ENCODE measurements at places on chromosomes 5 and 9.

GRCh38 chr9:111744363-111744762 is 50.4 kb downstream of the SHOC1 start:
- no peak for DNase-seq

- no peak for DNase-seq
Observed at GRCh38 chr5:56856541-56857178, 41.3 kb downstream of the MAP3K1 start.

- no peak for DNase-seq
Observed at GRCh38 chr9:14071484-14071883, 242.5 kb downstream of the NFIB start.

- DNase-seq = no peak
Observed at GRCh38 chr5:157890836-157891597, 32.1 kb upstream of the CLINT1 start.

GRCh38 chr5:63401436-63402046 is 560.7 kb downstream of the HTR1A start:
- DNase-seq = peak; percentile 10

GRCh38 chr9:110812886-110813285 is 144.3 kb downstream of the MUSK start:
- DNase-seq = no peak

DNA sequence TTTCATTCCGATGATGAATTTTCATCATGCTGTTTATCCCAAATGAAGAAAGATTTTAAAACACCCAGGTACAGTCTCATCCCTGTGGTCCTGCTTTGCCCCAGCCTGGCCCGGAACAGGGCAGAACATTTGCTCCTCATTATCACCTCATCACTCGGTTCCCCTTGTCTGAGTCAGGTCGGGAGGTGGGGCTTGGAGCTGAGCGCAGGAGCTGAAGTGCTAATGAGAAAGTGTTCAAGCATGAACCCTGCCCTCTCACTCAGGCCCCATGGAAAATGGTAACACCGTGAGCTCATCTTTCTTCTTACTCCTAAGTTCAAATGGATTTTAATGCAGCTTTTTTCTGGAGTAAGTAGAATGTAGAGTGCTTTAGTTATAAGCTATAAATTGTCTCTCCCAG is 466.2 kb downstream of the KDM4C start:
- DNase-seq = no peak

DNA sequence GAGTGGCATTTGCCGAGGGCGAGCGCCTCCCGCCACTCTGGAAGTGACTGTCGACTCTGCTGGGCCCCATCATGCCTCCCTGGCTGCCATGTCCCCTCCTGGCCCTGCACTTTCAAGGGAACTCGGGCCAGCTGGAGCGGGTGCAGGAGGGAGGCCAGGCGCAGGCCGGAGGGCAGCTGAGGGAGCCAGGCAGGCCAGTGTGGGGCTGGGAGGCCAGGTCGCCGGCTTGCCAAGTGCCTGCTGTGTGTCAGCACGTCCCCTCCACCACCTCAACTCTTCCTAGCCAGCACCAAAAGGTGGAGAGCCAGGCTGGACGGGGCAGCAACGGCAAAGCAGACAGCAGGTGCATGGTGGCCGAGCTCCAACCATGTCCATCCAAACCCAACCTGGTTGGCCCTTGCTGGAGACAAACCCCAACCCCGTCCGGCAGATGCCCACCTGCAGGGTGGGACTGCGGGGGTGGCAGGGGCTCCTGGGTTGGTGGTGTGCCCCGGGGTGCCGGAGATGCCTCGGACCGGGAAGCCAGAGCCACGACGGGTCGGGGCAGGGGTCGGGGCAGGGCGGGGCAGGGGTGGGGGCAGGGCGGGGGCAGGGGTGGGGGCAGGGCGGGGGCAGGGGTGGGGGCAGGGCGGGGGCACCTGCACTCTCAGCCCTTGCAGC is 36.5 kb upstream of the EGFL7 start:
- DNase-seq = no peak

- DNase-seq = no peak
Observed at GRCh38 chr5:122532035-122532434, 220.0 kb downstream of the SNCAIP start.

GRCh38 chr9:127970401-127971313 is 10.1 kb downstream of the EEIG1 start:
- no peak for DNase-seq

DNA sequence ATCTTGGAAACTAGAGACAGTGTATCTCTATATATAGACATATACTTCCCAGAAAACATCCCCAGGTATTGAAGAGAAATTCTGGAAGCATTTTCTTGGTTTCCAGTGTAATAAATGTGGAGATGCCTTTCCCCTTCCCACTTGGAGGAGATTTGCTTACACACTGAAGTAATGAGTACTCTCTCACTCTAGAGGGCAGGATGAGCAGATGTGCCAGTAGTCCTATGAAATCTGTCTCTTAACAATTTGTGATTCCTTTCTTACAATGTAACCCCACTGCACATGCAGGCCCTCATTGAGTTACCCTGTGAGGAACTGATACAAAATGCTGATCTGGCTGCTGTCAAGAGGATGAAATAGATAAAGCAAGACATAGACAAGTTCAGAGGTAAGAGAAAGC is 567.2 kb downstream of the SLCO4C1 start:
- no peak for DNase-seq

- peak; percentile 79 for DNase-seq
Observed at GRCh38 chr9:129141066-129142041, 30.1 kb downstream of the PTPA start.

- no peak for DNase-seq
Observed at GRCh38 chr5:23507278-23507685, at the start of gene PRDM9. TSS of gene PRDM9 (plus strand) at chr5:23507609. CDS start at chr5:23509034, 1,425 bp downstream.

- no peak for DNase-seq
Observed at GRCh38 chr5:62043289-62044280, 262.4 kb upstream of the KIF2A start.

GRCh38 chr5:56506211-56506965 is 273.3 kb upstream of the ANKRD55 start:
- DNase-seq = peak; percentile 19

- DNase-seq = peak; percentile 42
Observed at GRCh38 chr5:88660264-88660946, 222.6 kb downstream of the MEF2C start.

- DNase-seq = no peak
Observed at GRCh38 chr9:36690412-36691168, 117.9 kb downstream of the MELK start.

- peak; percentile 66 for DNase-seq
Observed at GRCh38 chr9:2017331-2018161, 2.4 kb downstream of the SMARCA2 start.

GRCh38 chr9:738209-738915 is 103.1 kb upstream of the DMRT1 start:
- peak; percentile 87 for DNase-seq

- DNase-seq = no peak
Observed at GRCh38 chr5:36778336-36778735, 98.2 kb upstream of the NIPBL start.

DNA sequence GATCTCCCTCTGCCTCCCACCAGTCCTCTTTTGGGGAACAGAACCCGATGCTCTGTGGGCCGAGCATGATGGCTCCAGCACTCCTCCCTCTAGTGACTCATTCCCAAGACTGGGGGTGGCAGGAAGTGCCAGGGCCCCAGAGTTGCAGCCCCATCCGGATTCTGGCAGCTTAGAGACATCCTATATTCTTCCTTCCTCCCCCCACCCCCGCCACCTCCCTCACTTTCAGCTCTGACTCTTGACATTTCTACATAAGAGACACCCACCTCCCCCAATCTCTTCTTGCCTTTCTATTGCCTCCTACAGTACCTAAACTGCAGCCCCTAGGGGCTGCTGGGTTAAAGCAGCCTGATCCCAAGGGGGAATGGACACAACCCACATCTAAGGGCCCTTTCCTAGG is 47.1 kb upstream of the MATR3 start:
- DNase-seq = peak; percentile 63

DNA sequence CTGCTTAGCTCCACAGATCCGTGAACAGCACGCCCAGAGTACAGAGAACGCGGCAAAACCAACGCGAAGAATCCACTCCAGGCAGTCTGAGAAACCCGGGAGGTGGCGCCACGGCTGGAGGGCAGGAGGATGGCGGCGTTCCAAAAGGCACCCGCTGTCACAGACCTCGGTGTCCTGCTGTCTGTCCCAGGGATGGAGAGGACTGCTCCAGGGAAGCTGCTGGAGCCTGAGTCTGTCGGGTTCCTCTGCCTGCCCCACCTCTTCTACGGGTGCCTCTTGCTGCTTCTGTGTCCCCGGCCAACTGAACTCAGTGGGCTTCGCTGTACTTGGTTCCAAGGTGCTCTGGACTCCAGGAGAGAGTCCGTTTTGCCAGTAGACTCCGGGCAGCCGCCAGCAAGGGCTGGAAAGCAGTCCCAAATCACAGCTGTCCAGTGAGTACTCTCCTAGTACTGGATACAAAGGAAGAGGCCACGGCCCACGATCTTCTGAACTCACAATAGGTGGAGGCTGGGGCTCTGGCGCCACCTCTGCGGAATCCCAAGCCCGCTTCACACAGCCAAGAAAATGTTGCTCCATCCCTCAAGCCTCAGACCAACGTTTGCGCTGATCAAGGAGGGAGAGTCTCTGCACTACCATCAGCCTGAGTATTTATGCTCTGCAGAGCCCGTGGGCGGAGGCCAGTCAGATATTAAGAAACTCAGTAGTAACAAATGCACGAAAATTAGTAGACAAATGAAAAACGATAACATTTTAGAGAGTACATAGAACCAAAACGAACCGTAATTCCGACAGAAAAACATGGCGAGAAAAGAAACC is 440 bp downstream of the ANXA2R start:
- DNase-seq = peak; percentile 24

- DNase-seq = peak; percentile 34
Observed at GRCh38 chr5:10333154-10334006, 20.1 kb upstream of the MARCHF6 start.

DNA sequence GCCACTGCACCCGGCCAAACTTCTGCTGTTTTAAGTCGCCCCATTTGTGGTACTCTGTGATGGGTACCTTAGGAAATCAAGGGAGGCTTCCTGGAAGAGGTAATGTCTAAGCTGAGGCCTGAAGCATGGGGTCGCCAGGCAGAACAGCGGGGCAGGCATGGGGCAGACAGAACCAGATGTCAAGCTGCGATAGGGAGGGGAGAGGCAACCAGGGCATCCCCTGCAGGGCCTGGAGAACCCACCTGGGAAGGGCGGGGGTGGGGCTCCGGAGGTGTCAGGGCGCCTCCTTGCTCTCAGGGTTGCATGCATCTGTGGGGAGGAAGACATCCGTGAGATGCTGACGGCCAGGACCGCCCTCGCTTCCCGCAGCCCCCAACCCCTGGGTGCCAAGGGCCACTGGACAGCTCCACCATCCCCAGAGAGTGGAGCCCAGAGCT is 2.8 kb downstream of the LCN15 start:
- DNase-seq = no peak

DNA sequence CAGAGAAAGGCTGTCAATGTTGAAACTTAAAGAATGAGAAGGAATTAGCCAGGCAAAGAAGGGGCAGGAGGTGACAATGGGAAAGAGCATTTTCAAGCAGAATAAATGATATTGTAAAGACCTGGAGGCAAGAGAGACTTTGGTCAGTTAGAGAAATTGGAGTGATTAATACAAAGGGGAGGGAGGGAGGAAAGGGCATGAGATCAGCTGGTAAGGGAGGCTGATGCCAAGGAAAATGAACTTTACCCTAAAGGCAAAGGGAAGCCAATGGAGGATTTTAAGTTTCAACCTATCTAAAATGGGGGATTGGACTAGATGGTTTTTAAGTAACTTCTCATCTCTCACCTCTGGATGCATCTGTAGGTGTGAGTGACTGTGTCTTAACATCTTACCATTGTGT is 23.3 kb downstream of the C5 start:
- DNase-seq = no peak

DNA sequence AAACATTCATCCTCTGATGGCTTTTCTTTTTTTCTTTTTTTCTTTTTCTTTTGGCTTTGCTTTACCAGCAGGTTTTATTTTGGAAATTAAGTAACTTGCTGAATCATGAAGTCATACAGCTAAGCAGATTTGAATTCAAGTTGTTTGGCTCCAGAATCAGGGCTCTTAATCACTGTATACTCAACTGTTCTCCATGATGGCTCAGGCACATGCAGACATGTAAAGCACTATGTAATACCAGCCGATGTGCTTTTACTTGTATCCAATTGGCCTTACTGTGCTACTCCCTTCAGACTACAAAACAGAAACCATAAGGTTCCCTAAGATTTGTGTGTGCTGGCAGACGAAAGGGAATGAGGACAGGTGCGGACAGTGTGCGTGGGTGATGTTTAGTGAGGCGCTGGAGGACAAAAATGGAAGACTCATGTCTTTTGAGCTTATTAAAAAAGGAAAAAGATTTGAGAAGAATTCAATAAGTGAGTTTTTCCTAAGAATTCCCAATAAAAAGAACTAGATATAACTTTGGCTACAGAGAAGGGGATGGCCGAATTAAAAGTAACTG is 44.7 kb upstream of the OTP start:
- no peak for DNase-seq

DNA sequence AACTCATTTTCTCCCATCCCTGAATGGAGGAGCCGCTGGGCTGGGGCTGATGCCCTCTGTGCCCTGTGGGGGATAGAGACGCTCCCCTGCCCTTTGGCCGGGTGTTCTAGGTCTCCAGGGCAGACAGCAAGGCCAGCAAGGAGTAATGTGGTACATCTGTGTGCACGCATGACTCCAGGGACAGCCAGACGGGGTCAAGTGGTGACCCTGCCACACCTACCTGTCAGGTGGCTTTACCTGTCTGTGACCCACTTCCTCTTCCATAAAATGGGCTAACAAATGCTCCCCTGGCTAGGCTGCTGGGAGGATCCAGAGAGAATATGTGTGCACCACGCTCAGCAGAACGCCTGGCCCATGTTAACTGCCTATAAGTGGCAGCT is 35.4 kb upstream of the BARHL1 start:
- DNase-seq = no peak

GRCh38 chr5:68778484-68778883 is 315.3 kb upstream of the SLC30A5 start:
- DNase-seq = no peak

- DNase-seq = no peak
Observed at GRCh38 chr9:114856942-114857315, 51.1 kb upstream of the TNFSF15 start.

DNA sequence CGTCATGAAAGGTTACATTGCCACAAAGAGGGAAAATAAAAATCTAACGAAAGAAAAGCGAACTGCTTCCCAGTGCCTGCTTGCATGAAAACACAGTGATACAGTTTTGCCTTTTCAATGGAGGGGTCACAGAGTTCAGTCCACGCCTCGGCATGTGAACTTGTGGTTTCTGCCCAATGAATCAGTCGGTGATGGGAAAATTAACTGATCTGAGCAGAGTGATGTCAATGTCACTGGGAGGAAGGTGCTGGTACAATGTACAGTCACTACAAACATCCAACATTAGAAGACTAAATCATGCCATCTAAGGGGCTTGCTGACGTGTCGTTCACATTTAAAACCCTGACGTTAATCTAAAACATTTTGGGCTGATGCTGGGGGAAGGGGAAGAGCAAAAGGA is 151.8 kb upstream of the MSX2 start:
- DNase-seq = no peak
